ENCODE measurements at places on chromosomes 5 and 9.

DNA sequence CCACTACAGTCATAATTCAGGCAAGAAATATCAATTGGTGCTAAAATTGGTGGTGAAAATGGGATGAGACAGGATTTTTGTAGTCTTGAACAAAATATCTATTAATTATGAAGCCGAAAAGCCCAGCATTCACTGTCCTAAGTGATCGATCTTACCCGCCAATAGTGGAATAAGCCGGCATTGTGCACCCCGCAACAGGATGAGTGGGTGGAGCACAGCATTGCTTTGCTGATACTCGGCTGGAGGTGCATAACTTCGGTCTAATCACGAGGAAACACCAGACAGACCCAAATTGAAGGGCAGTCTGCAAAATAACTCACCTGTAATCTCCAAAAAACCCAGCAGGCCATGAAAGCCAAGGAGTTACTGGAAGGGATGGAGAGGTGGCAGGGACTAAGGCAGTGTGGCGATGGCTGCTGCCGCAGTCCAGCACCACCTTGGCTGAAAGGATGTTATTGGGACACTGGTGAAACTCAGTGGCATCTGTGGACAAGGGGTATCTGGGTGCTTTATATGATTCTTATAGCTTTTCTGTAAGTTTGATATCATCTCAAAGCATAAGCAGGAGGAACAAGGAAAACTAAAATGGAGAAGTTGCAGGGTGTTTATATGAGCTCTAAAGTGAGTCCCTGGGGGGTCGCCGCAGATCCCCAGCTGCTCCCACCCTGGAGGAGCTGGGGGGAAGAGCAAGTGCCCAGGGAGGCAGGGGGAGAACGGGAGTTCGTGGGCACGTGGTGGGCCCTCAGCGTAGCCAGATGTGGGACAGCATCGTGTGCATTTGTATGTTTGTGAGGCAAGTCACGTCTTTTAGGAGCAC, 45.2 kb downstream of the AHRR start:
- no peaks in the 10 kb centered on the region for H3K27me3 ChIP-seq
- H3K36me3 ChIP-seq, result no peaks in the 10 kb centered on the region

DNA sequence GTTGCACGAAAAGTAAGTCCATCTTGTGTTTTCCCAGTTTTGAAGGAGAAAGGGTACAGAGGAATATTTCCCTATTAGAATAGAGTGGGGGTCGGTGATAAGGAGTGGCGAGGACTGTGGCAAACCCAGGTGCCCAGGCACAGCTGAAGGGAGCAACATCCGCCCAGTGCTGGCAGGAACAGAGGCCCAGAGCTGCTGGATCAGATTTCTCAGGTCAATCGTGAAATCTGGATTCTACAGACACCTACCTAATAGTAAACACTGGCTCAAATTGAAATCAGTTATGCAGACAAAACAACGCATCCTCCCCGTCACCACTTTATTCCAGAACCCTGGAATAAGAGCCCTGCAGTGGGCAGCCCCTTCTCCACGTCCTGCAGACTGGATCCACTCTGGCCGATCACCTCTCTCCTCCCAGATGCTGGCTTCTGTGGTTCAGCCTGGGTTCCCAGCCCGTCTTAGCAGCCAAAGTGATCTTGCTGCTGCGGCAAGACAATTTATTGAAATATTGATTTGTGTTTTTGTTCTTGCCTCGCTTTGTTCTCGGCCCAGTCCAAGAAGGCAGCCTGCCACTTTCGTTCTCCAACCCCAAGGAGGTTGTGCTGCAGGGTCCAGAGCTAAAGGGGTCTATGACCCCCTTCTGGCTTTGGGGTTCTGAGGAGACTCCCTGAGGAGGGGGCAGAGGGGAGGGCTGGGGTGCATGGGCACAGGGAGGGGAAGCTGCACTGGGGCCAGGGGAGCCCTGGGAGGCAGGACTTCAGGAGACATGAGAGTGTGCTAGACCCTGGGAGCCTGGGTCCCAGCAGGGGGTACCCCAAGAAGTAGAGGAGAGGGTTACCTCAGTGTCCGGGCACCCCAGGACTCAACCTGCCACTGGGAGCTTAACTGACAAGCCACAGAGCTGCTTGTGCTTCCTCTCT, 103.3 kb downstream of the ZNF354C start:
- no peak overlapping the region for H3K4me3 ChIP-seq
- H3K4me1 ChIP-seq, result peaks cover 9% of the 10 kb centered on the region
- no peaks in the 10 kb centered on the region for H3K36me3 ChIP-seq
- H3K27me3 ChIP-seq, result no peaks in the 10 kb centered on the region

DNA sequence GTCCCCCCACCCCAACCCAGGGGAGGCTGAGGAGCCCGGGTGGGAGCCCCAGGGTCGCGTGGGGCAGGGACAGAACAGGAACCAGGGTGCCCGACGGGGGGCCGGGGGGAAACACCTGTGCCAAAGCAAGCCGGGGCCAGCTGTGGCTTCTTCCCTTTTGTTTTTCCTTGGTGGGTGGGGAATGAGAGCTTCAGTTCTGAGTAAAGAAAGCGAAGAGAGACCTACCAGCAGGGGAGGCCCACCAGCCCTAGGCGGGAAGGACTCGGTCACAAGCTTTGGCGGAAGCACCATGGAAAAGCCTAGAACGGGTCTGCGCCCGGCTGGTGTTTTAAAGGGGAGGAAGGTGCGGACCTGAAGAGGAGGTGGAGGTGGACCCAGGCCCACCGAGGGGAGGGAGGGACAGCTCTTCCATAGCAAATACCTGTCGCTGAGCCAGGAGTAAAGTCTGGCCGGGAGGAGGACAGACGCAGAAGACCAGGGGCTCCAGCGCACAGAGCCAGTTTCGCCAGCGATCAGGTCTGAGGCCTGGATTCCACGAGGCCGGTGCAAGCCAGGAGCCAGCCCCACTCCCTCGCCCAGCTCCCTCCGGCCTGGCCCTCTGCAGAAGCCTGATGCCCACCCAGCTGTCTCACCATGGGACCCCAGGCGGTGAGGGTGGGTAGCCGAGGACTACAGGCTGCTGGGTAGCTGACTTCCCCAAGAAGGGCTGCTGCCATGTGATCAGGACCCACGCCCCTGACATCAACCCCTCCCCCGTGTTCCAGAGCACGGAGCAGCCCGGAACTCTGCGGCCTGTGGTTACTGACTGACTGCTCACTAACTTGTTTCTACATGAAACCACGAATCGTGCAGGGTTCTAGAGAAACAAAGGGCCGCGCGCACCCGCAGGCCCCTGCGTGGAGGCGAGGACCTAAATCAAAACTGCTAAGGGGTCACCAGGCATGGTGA, 849 bp upstream of the MGAT1 start:
- peaks cover 3% of the 10 kb centered on the region for H3K36me3 ChIP-seq
- peak overlapping the region; percentile 96 for H3K27ac ChIP-seq
- H3K4me1 ChIP-seq, result peaks cover 74% of the 10 kb centered on the region
- H3K4me3 ChIP-seq, result peak overlapping the region; percentile 10

DNA sequence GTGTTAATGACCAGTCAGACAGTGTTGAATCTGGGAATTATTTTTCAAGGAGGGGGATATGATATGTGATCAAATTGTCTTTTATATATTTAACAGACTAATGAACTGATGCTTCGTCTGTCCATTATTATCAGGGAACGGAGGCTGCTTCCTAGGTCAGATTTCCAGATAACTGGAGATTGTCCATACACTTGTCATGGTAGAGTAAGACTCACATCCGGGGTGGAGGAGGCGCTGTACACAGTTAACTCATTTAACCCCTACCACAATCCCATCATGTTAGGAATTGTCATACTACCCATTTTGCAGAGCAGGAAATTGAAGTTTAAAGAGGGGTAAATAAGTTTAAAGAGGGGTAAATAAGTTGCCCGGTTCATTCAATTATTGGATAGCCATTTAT, 55.9 kb downstream of the ARHGAP26 start:
- no peaks in the 10 kb centered on the region for H3K27me3 ChIP-seq
- DNase-seq, result no peak
- peaks cover 2% of the 10 kb centered on the region for H3K4me1 ChIP-seq
- no peak overlapping the region for H3K27ac ChIP-seq
- H3K36me3 ChIP-seq, result no peaks in the 10 kb centered on the region
- H3K4me3 ChIP-seq, result no peak overlapping the region

GRCh38 chr9:98142182-98142907, 23.3 kb upstream of the TRIM14 start:
- H3K27ac ChIP-seq, result peak overlapping the region; percentile 58
- no peak for DNase-seq
- H3K4me1 ChIP-seq, result peaks cover 12% of the 10 kb centered on the region
- no peaks in the 10 kb centered on the region for H3K36me3 ChIP-seq
- no peaks in the 10 kb centered on the region for H3K27me3 ChIP-seq
- H3K4me3 ChIP-seq, result no peak overlapping the region

DNA sequence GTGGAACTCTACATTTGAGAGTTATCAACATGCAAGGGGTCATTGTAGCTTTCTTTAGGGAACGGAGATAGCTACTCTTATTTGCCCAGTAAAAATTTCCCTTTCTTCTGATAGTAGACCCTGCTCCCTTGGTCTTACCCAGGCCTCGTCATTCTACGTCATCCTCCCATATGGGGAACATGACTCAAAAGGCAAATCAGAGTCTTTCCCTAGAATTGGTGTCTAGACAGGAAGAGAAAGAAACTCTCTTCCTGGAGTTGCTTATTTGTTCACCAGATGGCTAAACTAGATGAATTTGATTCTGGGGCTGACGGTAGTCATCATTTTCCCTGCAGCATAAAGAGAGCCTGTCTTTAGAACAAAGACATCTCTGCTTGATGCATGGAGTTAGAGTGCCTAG, 12.2 kb upstream of the SLC38A9 start:
- no peak for DNase-seq
- no peak overlapping the region for H3K4me3 ChIP-seq
- H3K36me3 ChIP-seq, result no peaks in the 10 kb centered on the region
- no peaks in the 10 kb centered on the region for H3K27me3 ChIP-seq
- H3K27ac ChIP-seq, result no peak overlapping the region
- H3K4me1 ChIP-seq, result no peaks in the 10 kb centered on the region

DNA sequence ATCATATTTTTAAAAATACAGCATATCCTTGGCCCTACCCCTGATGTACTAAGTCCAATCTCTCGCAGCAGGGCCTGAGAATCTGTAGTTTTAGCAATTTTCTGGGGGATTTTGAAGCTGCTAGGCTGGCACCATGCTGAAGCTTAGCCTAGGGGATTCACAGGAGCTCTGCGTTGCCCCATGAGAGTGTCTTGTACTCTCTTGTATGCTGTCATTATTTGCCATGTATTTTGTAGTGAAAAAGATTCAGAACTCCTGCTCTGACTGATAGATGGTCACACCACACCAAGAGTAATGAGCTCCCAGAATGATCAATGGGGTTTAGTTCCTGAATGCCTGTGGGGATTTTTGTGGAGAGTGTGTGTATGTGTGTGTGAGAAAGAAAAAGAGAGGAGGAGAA, 20.7 kb upstream of the TRMT10B start:
- no peak for DNase-seq
- H3K36me3 ChIP-seq, result no peaks in the 10 kb centered on the region
- H3K27ac ChIP-seq, result no peak overlapping the region
- no peaks in the 10 kb centered on the region for H3K27me3 ChIP-seq
- H3K4me3 ChIP-seq, result no peak overlapping the region

DNA sequence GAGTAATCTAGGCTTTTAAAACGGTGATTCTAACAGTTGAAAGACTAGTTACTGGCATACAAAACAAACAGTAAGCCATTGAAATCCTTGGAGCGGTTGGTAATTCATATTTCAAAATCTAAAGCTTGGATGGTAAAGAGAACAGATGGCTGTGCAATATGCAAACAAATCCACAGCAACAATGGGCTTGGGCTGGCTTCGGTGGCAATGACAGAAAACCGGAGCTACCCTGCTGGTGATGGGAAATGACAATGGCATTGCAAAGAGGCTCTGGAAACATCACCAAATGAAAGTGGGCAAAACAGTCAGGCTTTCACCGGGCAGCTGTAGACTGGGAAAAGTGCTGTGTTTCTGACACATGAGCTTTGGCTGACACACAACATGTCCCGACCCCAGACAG, 42.2 kb downstream of the MED27 start:
- DNase-seq, result no peak
- no peak overlapping the region for H3K27ac ChIP-seq
- H3K4me3 ChIP-seq, result no peak overlapping the region
- no peaks in the 10 kb centered on the region for H3K36me3 ChIP-seq
- no peaks in the 10 kb centered on the region for H3K4me1 ChIP-seq
- H3K27me3 ChIP-seq, result no peaks in the 10 kb centered on the region

GRCh38 chr5:12934722-12935121, 1009.8 kb downstream of the DNAH5 start:
- DNase-seq, result no peak
- no peak overlapping the region for H3K27ac ChIP-seq
- H3K36me3 ChIP-seq, result no peaks in the 10 kb centered on the region
- no peaks in the 10 kb centered on the region for H3K27me3 ChIP-seq
- no peaks in the 10 kb centered on the region for H3K4me1 ChIP-seq

- no peaks in the 10 kb centered on the region for H3K27me3 ChIP-seq
- DNase-seq, result no peak
- no peak overlapping the region for H3K27ac ChIP-seq
- H3K4me1 ChIP-seq, result no peaks in the 10 kb centered on the region
- H3K36me3 ChIP-seq, result no peaks in the 10 kb centered on the region
These were observed 37.9 kb upstream of the RAB3C start for GRCh38 chr5:58544926-58545325.

- H3K36me3 ChIP-seq, result no peaks in the 10 kb centered on the region
- H3K4me3 ChIP-seq, result no peak overlapping the region
- peaks cover 10% of the 10 kb centered on the region for H3K4me1 ChIP-seq
- H3K27ac ChIP-seq, result peak overlapping the region; percentile 92
- no peaks in the 10 kb centered on the region for H3K27me3 ChIP-seq
These were observed 69.1 kb upstream of the TJP2 start for GRCh38 chr9:69104830-69105527.

DNA sequence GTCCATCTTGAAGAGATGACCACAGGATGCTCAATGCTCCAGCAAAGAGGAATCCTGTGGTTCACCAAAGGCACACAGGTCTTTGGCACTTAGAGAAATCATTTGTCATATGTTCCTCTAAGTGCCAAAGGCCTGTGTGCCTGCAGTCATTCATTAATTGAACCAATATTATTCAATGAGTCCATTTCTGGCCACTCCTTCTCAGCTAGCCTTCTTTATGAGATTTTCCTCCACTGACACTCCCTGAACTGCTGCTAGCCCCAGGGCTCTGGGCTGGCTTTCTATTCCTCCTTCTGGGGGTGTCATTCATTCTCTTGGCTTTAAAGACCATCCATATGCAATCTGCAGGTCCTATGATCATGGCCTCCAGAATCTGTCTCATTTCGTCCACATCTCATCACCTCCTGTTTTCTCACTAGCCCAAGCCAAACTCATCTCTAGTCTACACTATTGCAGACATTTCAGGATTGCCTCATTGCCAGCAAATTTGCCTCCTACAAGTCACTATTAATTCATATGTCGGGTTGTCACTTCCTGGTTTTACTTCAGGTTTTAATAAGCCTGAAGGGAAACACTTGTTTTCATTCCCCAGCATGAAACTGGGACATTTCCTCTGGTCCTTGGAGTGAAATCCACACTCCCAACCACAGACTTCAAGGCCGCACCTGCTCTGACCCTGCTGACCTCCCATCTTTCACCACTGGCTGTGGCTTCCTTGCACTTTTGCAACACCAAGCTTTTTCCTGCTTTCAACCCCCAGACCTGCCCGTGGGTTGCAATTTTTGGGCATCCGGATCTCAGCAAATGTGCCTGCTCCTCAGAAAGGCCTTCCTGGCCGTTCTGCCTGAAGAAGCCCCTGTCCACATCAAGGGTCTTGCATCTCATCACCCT, 35.1 kb downstream of the KCNIP1 start:
- DNase-seq, result no peak
- no peaks in the 10 kb centered on the region for H3K4me1 ChIP-seq
- H3K27me3 ChIP-seq, result no peaks in the 10 kb centered on the region
- H3K36me3 ChIP-seq, result no peaks in the 10 kb centered on the region
